LHCN-M2 (cell line): ENCODE measurements at places on chromosomes 5 and 9. TPM values are rescaled to one million over a fixed set of nuclear protein-coding genes. Genes with fewer than 3 reads are reported as not detected.

DNA sequence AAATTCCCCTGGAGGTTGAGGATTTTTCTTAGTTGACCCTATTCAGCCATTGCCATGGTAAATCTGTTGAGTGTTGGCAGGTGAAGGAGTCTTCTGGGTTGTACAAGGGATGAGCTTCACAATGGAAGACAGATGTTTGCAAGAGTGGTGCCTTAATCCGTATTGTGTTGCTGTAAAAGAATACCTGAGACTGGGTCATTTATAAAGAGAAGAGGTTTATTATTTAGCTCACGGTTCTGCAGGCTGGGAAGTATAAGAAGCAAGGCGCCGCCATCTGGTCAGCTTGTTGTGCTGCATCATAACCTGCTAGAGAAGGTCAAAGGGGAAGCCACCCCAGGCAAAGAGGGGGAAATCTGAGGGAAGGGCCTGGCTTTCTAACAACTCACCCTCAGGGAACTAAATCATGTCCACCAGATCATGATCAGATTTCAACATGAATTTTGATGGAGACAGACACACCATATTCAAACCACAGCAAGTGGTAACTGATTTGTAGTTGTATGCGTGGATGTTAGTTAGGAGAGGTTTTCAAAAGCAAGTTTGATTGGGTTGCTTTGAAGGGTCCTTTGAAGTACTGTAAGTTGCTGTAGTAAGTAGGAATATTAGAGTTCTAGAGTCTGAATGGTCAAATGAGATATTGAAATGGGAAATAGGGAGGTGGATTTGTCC lies 2.5 kb downstream of the TNPO1 start:
- peak; percentile 81 for DNase-seq

DNA sequence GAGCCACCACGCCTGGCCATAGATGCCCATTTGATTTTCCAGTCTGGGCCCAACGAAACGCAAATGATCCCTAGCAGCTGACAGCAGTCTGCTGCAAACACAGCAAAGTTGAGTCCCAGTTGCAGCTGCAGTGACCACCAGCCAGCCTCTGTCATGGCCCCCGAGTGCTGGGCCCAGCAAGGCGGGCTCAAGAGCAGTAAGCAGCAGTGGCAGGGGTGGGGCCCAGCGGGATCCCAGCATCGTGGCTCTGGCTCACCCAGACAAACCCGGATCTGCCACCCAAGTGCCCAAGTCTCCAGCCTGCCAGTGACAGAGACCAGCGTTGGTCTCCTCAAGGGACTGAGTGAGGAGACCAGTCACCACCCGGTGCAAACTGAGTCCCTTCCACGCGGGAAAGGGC lies 6.9 kb upstream of the LTC4S start:
- DNase-seq, result no peak

DNA sequence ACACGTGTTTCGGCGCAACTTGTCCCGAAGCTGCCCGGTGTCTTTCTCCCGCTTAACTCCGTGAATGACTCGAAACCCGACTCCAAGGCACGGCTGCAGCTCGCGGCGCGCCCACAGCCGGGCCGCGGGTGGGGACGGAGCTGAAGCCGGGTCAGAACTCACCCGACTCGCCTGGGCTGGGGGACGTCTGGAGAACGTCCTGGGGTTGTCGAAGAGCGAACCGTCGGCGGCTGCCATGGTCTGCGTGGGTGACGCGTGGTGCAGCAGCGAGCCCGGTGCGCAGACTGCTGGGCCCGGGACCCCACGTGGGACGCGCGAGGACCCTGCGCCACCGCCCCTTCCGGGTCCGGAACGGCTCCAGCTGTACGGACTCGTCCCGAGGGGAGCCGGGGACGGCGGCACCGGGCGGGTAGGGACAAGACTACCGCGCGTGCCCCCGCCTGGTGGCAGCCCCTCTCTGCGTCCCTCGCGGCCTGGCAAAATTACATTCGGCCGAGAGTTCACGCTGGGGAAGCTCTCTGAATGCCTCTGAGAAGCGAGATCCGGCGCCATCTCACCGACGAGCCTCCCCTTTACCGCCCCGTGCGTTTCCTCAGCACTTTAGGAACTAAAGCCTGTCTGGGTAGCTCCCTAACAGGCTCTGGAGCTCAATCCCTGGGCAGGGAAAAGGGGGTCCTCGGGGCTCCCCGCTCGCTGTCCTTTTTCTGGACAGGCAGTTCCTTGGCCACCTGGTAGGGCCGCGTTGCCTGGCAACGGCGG lies at the start of gene DDX31:
Gene DDX31 (minus strand): TSS at position 286 of the 759 bp plus-strand sequence. CDS start 49 bp downstream, at position 237.
- DNase-seq, result peak; percentile 80

- DNase-seq, result no peak
Measured at GRCh38 chr9:128995791-128996190, 32.3 kb downstream of the SH3GLB2 start.

- DNase-seq, result no peak
Measured at GRCh38 chr5:88886252-88886651, 3.3 kb upstream of the MEF2C start.

DNA sequence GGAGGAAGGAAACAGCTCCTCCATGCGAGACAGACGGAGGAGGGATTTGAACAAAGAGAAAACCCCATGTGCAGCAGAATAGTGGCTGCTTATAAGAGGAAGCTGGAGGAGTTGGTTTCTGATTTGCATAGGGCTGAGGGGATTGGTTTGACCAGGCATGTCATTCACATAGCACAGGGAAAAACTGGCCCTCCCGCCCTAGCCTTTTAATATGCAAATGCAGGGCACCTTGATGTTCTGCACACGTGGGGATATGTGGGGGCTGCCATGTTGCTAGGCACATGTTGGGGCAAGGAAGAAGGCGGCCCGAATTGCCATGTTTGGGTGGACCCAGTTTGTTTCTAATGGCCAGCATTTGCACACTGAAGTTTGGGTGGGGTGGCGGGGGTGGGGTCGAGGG lies 42.2 kb downstream of the OSMR start:
- DNase-seq, result no peak

DNA sequence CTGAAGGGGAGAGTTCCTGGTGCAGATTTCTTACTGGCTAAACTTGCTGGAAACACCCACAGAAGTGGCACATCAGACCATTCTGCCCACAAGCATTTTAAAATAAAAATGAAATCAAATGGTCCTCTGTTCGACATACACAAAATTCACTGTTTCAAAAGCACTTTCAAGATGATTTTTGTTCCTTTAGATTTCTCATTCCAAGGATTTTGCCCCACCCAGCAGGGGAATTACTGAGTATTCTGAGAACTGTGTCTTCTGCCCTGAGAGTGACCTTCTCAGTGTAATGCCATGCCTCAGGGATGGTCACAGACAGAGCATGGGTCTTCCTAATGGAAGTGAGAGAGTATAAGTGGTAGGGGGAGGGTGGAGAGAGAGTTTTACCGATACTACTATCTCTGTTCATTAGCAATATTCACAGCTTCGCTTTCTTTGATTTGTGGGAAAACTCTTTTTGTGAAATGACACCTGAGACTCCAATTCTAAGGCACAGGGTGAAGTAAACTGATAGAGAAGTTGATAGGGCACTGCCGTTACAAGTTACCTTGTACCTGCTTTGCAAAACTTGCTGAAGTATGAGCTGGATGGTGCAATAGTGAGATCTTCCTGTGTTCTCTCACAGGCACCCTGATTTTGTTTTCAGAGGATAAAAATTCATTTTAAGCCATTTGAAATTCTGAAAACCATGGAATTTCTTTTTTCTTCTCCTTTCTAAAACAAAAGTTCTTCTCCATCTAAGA lies 95.8 kb upstream of the CD180 start:
- DNase-seq, result no peak

GRCh38 chr5:143403593-143404415 lies at the start of gene NR3C1:
Gene NR3C1 (minus strand): TSS chr5:143403686. CDS start chr5:143400839, 2,847 bp downstream.
- peak; percentile 87 for DNase-seq

GRCh38 chr5:57779383-57780223 lies 297.0 kb upstream of the ACTBL2 start:
- peak; percentile 83 for DNase-seq

DNA sequence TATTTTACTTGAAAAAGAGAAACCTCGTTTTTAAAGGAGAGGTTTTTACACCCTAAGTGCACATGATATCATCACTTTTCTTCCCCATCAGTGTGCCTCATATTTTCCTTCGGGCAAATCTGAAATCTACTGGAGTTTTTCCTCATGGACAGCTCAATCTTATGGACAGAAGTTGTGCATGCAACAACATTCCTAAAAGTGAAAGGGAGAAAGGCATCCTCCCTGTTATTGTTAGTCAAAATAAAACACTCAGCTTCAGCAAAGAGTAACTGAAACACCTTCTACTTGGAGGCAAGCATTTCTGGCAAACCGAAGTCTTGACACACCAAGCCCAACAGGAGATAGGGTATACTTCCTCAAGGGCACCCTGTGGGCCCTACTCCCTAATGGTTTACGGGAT lies 217.9 kb downstream of the BNC2 start:
- DNase-seq, result no peak

DNA sequence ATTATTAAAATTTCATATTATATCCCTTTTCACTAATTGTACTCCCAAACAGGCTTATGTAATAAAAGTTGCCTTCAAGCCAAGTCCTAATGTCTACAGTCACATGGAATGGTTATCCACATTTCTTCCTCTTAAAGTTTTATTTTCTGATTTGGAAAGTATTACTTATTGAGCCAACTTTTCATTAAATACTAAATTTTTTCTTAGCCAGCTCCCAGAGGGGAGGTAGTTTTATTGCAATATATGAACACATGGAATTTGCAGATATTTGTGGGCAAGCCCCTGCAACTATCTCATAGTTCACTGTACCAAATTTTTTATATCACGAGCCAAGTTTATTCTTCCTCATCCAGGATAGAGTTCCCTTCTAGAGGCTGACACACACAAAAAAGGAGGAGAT lies 332.8 kb upstream of the PTGER4 start:
- no peak for DNase-seq

- DNase-seq, result peak; percentile 47
Measured at GRCh38 chr9:135884328-135885035, 22.9 kb downstream of the CAMSAP1 start.

DNA sequence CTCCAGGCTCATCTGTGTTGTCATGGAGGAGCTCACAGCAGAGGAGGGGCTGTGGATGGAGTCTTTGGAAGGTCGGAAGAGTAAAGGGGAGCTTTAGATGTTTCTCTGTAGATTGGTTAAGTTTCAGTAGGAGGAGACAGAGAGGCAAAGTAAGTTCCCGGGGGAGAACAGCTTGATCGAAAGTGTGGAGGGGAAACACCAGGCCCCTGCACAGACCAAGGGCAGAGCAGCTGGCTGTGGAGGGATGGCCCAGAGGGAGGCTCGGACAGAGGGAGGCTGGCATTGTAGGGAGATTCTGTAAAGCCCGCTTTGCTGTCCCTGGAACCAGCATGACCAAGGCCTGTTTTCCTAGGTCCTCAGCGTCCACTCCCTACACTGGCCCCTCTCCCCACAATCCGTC lies 5.3 kb upstream of the OR2V2 start:
- no peak for DNase-seq

GRCh38 chr5:118220556-118221195 lies 767.7 kb downstream of the DTWD2 start:
- DNase-seq, result no peak

DNA sequence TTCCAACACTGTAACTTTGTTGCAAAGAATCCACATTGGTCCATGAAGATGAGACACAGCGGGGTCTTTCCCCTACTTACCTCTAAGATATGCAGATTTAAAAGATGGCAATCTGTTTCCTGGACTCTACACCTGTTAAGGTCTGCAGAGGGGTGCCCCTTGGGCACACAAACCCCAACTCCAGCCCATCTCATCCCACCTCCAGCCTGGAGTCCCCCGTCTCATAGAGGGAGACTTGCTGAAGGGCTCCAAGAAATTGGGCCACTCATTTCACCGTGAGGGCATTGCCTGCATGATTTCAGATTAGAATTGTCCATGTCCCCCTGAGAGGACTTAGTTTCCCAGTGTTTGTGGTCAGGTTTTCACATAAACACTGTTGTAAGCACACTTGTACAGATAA lies 365.7 kb downstream of the IRX2 start:
- no peak for DNase-seq

- DNase-seq, result no peak
Measured at GRCh38 chr5:132054697-132055440, 5.6 kb upstream of the IL3 start.

- DNase-seq, result no peak
Measured at GRCh38 chr5:90307322-90307721, 102.2 kb downstream of the CETN3 start.

DNA sequence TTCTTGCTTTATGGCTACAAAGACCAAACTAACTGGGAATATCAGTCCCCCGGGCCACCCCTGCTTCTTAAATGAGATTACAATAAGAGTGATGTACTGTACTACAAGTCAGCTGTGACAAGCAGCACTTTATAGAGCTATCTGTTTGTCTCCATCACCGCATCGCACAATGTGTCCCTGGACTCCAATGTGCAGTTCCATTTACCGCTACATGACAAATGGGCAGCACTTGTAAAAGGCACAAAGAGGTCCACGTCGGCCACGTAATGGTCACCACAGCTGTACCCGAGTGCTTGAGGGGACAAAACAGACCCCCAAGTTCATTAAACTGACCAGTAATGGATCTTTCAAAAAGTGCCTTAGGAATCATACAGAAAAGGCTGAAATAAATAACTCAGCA lies 54.1 kb downstream of the PSMB7 start:
- no peak for DNase-seq

DNA sequence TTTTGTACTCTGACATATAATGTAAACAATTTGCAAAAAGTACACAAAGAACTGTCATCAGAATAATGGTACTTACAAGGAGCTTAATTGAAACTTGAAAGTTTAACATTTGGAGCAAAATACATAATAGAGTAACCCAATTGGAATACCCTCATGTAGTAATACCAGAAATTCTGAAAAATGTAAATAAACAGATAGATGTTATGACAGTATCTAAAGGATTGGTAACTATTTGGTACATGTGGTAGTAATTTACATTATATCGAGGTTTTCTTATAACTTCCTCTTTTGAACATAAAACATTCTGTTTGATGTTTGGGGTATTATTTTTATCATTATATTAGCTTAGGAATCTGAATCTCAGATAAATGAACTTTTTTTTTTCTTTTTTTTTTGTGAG lies 211.7 kb upstream of the ELL2 start:
- no peak for DNase-seq

DNA sequence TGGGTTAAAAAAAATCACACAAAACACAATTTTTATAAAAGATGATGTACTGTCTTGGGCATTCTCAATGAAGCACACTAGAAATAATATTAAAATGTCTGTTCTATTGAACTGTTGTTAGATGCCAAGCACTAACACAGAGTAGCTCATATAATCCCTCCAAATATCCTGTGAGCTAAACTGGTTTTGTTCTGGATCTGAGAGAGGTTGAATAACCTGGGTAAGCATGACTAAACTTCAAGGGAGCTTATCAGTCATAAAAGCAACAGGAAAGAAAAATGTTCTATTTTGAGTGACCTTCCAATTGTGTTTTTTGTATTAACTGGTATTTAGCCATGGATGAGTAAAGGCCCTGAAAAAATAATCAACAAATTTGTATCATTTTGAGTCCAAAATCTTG lies 175.3 kb downstream of the SMC2 start:
- no peak for DNase-seq

Gene GOLM1
- total RNA-seq, result 39.0 and 48.5 TPM in 2 replicates

Gene TLE1
- 39.5 and 40.3 TPM in 2 replicates for total RNA-seq

Gene NR3C1
- 46.7 and 47.1 TPM in 2 replicates for total RNA-seq

Gene PAEP
- total RNA-seq, result not detected in 2 replicates

Gene PCDHA13
- not detected in 2 replicates for total RNA-seq

Gene PCDHA7
- total RNA-seq, result 0.11 and 0.19 TPM in 2 replicates

Gene FOXD1
- 23.5 and 24.8 TPM in 2 replicates for total RNA-seq
